KG1 (cell line): ENCODE measurements at places on chromosomes 13 and 19.
A peak's percentile ranks its signal among the peaks of the same experiment; 100 is the strongest.

DNA sequence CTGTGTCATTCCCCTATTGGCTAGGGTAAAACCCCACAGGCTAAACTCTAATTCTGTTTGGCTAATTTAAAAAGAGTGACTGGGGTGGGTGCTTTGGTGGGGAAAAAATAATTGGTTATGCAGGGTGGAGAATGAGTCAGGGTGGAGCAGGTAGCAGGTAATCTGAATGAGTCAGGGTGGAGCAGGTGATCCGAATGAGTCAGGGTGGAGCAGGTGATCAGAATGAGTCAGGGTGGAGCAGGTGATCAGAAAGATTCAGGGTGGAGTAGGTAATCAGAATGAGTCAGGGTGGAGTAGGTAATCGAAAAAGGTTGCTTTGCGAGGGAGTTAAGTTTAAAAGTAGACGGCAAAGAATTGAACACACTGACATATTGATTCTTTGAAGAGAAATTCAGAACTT lies 1218.8 kb upstream of the ATXN8OS start:
- no peak for DNase-seq

GRCh38 chr13:46343279-46343994 lies 43.6 kb downstream of the RUBCNL start:
- DNase-seq: no peak

GRCh38 chr19:30083701-30084156 lies 141.7 kb downstream of the URI1 start:
- no peak for DNase-seq

- no peak for DNase-seq
Measured at GRCh38 chr19:13781547-13781946, 7.3 kb downstream of the C19orf53 start.

GRCh38 chr19:44752816-44753625 lies 4.5 kb downstream of the BCL3 start:
- peak; percentile 96 for DNase-seq

DNA sequence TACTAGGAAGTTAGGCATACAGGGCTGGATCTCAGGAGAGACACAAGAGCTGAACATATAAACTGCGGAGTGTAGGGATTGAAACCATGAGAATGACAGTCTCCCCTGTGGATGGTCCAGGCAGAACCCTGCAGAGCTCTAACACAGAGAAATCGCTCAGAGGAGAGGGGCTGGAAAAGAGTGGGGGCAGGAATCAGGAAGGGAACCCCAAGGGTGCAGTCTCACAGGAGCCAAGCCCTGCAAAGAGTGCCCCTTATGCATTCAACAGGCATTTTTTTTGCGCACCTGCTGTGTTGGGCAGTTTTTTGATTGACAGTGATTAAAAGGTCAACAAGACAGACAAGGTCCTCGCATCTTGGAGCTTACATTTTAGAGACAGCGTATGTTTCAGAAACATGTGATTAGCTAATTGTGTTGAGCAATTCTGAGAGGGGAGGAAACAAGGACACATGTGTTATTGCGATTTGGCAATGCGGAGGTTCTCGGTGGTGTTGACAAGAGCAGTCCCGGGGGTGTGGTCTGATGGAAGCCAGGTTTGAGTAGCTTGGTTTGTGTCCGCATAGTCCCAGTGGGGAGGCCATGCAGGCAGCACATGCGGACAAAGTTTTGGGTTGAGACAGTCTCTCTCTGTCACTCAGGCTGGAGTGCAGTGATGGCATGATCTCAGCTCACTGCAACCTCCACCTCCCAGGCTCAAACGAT lies 182.6 kb upstream of the IRS2 start:
- DNase-seq: no peak

DNA sequence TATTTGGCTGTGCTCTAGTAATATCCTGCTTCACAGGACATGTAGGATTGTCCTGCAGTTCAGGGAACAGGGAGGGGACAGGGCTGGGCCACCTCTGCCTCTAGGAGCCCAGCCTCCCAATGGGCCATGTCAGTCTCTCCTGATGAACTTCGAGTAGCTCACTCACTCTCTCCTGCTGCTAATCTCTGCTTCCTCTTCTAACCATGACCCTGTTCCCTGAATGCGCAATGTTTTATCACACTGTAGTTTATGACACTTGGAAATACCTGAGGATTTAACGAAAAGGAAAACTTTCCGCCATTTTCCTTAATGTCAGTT lies 9.2 kb downstream of the PARP4 start:
- no peak for DNase-seq

- no peak for DNase-seq
Measured at GRCh38 chr13:27151798-27152599, 19.6 kb downstream of the USP12 start.

GRCh38 chr13:29230299-29230845 lies 365.1 kb downstream of the SLC7A1 start:
- DNase-seq: no peak

DNA sequence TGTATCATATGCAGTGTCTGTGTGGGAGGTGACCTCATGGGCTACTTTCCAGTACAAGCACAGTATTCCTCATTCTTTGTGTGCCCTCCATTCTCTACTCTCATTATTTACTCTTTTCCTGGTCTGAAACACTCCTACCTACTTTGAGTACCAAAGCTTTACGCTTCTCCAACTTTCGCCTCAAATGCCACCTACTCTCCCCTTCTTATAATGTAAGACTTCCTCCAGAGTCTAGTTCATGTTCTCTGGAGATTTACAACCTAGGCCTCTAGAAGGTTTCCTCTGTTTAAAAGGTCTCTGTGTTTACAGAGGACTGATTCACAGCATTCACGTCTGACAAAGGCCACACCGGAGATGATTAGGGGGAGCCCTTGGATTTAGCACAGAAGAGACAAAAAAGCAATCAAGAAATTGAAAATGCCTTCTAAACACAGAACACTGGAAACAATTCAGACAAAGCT lies 302.0 kb downstream of the KLF12 start:
- no peak for DNase-seq

- no peak for DNase-seq
Measured at GRCh38 chr13:98544104-98544710, 32.7 kb downstream of the STK24 start.

GRCh38 chr19:51647318-51647717 lies 693 bp upstream of the SIGLEC14 start:
- no peak for DNase-seq

GRCh38 chr19:32012886-32013631 lies 332.4 kb upstream of the ZNF507 start:
- no peak for DNase-seq

GRCh38 chr13:112449545-112449930 lies 73.4 kb downstream of the SPACA7 start:
- no peak for DNase-seq

GRCh38 chr19:43956827-43957226 lies 5.8 kb downstream of the ZNF221 start:
- DNase-seq: no peak

- DNase-seq: no peak
Measured at GRCh38 chr13:112168761-112169160, 101.8 kb downstream of the SOX1 start.

- no peak for DNase-seq
Measured at GRCh38 chr13:106650690-106651205, 82.8 kb upstream of the ARGLU1 start.

DNA sequence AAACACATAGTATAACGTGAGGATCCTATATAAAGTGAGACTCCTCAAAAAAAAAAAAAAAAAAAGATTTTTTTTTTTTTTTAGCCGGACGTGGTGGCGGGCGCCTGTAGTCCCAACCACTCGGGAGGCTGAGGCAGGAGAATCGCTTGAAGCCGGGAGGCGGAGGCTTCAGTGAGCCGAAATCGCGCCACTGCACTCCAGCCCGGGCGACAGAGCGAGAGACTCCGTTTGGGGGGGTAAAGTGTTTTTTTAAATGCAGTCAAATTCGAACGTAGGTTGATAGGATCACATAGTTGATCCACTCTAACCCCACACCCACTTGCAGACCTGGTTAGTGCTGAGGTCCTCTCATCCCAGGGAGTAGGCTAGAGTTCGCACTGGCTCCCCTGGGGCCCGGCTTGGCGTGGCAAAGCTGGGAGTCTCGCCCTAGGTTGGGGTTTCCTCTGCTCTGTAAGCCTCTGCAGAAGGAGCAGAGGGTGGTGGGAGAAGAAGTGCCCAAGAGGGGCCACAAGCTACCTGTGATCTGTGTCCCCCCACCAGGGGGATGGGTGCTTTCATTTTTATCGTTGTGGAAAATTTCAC lies 6.5 kb downstream of the RNF225 start:
- no peak for DNase-seq

GRCh38 chr19:9474975-9475374 lies 23.4 kb downstream of the ZNF560 start:
- no peak for DNase-seq

- DNase-seq: peak; percentile 79
Measured at GRCh38 chr19:12913851-12914690, 5.0 kb downstream of the SYCE2 start.

- DNase-seq: no peak
Measured at GRCh38 chr13:94712812-94713560, 641 bp upstream of the SOX21 start.

DNA sequence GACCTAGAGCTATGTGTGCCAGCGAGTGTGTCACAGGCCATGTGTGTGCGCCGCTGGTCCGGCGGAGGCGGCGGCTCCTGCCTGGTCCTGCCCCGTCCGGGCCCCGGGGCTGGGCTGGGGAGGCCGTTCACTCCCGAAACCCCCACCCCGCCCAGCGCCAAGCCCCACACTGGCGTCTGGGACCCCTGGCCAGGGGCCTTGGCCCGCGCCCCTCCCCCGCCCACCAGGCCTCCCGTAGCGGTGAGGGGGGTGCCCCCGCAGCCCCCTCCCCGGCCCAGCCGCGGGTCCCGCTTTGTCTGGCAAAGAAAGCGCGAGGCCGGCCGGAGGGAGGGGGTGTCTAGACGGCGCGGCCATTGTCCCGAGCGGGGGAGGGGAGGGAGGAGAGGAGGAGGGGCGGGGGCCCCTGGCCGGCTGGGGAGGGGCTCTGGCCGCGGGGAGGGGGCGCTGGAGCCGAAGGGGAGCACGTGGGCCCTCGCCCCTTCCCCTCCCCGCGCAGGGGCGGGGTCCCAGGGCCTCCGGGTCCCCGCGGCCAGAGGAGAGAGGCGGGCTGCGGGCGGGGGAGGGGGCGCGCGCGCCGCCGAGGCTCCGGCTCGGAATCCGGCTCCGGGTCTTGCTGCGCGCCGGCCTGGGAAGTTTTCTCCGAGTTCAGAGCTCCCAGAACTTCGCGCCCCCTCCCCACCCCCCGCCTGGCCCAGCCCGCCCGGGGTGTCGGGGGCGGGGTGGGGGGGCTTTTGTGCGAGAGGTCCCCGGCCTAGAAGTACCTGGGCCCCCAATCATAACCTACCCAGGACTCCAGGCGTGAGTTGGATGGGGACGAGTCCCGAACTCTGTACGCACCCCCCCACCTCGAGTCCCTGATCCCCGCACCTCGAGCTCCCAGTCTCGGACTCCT lies 888 bp downstream of the NOTCH3 start:
- no peak for DNase-seq

- DNase-seq: peak; percentile 73
Measured at GRCh38 chr19:16283210-16284061, 41.2 kb upstream of the KLF2 start.

DNA sequence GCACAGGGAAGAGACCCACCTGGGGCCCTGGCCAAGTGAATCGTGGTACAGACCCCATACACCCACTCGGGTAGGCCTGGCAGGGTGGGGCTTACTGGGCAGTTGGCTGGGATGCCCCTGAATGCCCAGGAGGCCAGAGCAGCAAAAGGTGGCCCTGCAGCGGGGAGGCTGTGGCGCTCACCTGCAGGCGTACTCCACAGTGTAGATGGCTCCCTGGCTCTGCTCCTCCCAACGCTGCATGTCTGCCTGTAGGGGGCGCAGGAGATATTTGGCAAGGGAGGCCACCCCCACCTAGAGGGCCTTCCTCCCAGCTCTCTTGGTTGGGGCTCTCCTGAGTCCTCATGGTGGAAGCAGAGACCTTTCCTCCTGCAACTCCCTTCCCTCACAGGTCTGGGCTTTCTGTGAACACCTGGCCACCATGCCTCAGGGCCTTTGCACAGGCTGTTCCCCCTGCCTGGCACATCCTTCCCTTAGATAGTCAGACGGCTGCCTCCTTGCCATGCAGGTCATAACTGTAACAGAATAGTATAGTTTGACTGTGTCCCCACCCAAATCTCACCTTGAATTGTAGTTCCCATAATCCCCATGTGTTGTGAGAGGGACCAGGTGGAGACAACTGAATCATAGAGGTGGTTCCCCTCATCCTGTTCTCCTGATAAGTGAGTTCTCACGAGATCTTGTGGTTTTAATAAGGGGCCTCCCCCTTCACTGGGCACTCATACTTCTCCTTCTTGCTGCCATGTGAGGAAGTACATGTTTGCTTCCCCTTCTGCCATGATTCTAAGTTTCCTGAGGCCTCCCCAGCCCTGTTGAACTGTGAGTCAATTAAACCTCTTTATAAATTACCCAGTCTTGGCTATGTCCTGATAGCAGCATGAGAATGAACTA lies 5.9 kb downstream of the BORCS8 start:
- DNase-seq: peak; percentile 26

GRCh38 chr13:112056284-112056727 lies 10.6 kb upstream of the SOX1 start:
- DNase-seq: no peak

DNA sequence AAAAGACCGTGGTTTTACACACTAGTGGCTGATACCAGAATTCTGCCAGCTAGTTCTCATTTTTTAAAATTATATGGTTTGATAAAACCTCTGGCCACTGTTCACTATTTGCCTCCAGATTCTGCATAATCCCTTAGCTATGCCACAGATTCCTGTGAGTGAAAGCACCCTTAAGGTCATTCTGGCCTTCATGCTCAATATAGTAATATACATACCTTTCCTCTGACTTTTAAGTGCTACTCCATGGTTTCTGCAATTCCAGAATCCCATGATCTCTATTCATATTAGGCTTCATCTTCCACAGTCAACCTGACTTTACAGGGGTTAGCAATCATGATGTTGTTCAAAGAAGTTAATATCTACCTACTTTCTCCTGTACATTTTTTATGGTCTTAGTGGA lies 274.1 kb upstream of the EDNRB start:
- no peak for DNase-seq

DNA sequence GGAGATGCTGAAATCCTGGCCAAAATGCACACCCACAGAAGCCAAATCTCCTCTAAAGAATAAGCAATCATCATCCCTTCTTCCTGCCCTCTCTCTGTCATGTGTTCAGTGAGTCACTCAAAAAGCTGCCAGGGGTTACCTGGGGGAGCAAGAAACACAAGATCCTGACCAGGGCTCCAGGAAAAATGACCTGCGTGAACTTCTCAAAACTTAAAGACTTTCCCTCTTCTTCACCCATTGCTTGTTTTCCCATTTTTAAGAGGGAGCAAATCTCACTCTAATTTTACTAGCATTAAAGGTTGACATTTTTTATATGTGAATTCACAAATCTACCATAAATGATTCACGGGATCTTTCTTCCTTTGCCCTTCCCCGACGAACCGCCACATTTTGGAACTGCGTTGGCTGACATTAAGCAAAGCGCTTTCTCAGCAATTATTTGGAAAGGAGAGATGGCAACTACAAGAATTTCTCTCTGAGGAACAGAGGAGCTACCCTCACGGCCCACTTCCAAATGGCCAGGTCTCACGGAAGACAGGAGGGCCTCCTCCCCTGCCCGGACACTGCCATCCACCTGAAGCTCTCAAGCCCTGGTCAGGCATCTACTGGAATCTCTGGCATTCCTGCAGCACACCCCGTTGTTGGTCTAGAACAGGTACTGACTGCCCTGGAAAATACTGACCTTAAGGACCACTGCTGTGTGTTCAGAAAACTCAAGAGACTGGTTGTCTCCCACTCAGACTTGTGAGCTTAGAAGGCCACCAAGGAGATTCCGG lies 14.2 kb downstream of the TSHZ3 start:
- no peak for DNase-seq

- DNase-seq: no peak
Measured at GRCh38 chr19:14250870-14251269, 44.9 kb upstream of the ADGRL1 start.

- DNase-seq: no peak
Measured at GRCh38 chr13:33018886-33019285, 2.7 kb downstream of the KL start.
